Stimulated activated CD4-positive, alpha-beta T cell treated with anti-CD3 and anti-CD28 coated beads, Interleukin-2, amount 100 ng/mL, for 4 hours (primary cell): ENCODE measurements at places on chromosomes 7 and 10.

DNA sequence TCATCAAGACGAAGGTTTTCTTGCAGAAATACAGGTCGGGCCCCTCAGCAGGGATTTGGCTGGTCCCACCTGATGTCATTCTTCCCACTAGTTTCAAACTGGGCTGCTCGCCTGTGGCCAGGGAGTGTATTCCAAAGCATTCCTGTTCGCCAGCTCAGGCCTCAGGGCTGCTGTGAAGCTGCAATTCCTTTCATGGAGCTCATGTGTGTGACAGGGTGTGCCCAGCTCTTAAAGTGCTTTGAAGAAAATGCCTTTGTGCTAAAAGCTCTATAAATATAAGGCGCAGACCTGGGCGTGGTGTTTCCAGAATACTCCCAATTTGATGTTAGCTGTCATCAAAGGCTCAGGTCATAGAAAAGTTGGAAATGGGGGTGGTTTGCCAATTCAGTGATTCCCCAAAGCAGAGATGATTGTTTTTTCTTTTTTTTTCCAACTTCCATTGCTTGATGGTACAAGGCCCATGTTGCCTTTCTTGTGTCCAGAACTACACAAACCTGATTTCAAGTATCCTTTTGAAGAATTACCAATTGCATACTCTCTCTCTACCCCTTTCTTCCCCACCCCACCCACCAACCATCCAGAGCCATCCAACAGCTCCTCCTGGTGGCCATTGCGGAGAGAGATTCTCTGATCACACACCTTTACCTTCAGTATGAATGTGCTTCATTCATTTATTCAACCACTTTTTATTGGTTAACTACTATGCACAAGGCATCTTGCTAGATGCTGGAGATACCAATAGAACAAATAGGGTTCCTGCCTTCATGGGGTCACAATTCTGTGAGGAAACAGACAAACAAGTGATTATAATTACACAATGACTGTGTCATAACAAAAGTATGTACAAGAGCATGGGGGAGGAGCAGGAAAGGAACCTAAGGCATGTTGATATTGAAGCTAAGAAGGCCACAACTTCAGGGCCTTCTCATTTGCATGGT lies 297.3 kb upstream of the LYZL1 start:
- no peak for DNase-seq

- DNase-seq, result no peak
Measured at GRCh38 chr7:977326-978048, 2.1 kb upstream of the COX19 start.

GRCh38 chr7:92875719-92876118 lies 39.3 kb upstream of the CDK6 start:
- no peak for DNase-seq

DNA sequence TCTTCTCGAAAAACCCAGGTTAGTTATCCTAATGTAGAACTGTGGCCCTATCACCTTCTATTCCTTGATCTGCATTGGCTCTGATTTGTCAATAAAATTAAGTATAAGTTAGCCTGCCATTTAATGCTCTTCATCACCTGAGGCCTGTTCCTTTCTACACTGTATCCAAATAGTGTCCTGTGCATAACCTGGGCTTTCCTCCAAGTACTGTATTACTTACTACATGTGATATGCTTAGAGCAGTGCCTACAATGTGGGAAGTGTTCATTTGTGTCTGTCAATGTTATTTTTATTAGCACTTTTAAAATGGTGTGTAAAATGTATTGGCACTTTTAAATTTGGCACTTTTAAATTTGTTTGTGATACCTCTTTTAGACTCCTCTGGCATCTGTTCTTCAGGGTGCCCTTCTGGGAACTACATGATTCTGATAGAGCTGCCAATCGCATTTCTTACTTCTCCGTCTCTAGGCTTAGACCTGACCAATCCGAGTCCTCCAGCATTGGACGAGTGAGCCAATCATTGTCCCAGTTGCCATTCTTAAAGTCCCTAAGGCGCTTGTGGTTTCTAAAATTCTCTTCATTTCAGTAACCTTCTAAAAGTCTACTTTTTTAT lies 85.5 kb downstream of the GNAI1 start:
- no peak for DNase-seq

DNA sequence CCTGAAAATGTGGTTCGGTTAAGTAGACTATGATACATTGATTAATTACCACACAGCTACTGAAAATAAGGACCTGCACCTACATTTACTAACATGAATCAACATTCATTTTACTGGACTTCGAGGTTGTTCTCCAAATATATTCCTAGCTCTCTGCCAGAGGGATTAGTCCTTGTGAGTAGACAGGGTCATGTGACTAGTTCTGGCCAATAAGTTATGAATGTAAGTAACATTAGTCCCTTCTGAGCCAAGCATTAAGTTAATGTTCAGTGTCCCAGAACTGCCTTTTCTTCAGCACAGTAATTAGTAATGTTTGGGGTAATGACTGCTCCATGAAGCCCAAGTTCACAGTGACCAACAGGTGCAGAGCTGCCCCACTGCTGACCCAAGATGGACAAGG lies 9.2 kb downstream of the ITIH5 start:
- no peak for DNase-seq

- no peak for DNase-seq
Measured at GRCh38 chr7:100964630-100965029, 4.7 kb upstream of the MUC12 start.

DNA sequence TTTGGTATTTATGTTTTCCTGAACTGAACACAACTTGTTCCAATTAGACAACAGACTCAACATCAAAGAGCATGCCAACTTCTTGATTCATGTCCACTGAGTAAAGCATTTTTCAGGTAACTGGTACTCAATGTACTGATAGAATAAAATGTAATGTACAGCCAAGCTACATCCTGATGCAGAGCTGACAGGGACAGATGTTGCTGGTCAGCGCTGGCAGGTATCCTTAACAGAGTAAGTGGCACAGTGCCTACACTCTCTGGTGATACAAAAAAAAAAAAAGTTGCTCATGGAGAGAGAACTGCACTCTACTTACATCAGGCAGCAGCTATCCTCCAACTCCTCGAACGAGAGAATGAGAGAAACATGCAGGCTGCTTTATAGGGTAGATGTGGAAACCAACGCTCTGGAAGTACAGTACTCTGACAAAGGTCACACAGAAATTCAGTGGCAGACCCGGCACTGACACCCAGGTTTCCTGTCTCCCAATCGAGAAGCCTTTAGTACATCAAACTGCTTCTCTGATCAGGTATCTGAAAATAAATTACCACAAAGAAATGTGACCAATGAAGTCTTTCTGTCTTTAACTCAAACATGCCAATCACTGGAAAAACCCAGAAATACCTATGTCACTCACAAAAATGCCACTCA lies 4.6 kb downstream of the ITGB1 start:
- no peak for DNase-seq

DNA sequence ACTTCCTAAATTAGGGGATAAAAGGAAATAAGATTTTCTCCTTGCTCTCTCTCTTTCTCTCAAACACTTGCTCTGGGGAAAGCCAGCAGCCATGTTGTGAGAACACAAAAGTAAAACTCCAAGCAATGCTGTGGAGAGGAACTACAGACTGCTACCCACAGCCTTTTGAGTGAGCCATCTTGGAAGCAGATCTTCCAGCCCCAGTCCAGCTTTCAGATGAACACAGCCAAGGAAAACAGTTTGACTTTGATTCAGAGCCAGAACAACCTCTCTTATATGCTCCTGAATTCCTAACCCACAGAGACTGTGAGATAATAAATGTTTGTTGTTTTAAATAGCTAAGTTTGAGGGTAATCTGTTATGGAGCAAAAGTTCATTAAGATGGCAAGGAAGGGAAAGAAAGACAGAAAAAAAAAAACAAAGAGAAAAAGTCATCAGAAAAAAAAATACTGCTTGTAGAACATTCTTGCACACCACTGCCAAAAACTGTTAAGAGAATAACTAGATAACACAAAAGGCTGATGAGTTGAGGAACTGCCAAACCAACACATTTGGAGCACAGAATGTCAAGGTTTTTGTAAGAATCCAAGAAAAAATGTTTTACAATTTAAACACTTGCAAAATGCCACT lies 20.9 kb upstream of the PRKAR2B start:
- DNase-seq, result no peak

DNA sequence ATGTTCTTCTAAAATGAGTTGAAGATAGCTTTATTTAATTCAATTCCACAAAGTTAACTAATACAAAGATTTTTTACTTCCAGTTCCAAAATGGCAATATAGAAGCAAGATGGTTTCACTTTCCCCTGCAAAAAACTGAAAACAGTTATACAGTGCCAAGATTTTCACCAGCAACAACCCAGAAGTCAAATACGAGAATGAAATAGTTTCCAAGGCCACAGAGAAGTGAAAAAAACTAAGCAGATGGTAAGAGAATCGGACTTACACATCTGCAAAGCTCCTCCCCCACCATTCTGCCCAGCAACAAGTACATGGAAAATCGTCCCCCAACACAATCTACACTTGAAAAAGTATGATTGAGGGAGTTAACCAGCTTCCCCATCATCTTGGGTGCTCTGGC lies 30.3 kb upstream of the KEL start:
- no peak for DNase-seq

DNA sequence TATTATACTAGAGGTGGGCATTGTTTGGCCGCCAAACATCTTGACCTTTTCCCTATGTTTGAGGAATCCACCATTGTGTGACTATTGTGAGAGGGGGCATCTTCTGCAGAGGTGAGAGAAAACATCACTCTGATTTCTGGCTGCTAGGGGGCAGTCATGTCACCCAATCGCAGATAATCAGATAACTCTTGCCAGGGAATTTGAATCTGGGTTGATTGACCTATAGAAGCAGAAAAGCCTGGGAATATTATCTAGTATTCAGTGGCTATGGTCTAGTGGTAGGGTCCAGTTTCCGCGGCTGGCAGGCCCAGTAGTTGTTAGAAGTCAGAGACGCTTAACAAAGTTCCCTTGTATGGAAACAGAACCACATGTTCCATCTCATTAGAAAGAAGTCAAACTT lies 808.5 kb downstream of the PHTF2 start:
- DNase-seq, result no peak

- no peak for DNase-seq
Measured at GRCh38 chr7:91243591-91244301, 20.5 kb upstream of the FZD1 start.
